Dermis microvascular lymphatic vessel endothelial cell (primary cell): ENCODE measurements at places on chromosomes 11 and 22. TPM values are rescaled to one million over a fixed set of nuclear protein-coding genes. Genes with fewer than 3 reads are reported as not detected.

Gene CHRM1
- not detected in 2 replicates for total RNA-seq

Gene OR10A6
- not detected in 2 replicates for total RNA-seq

Gene SERGEF
- 16.2 and 18.7 TPM in 2 replicates for total RNA-seq

Gene DERL3
- total RNA-seq = 0.76 and 1.2 TPM in 2 replicates

Gene STIM1
- total RNA-seq = 15.7 and 26.6 TPM in 2 replicates

Gene DRD4
- under 0.01 TPM in 1 of 2 replicates, not detected in the other for total RNA-seq

Gene OR52I1
- total RNA-seq = not detected in 2 replicates

Gene CHEK1
- total RNA-seq = 12.6 and 27.0 TPM in 2 replicates

Gene SCGB2A2
- not detected in 2 replicates for total RNA-seq

Gene POU2AF2
- not detected in 2 replicates for total RNA-seq

Gene PGA4
- not detected in 2 replicates for total RNA-seq

Gene PLAAT4
- 2.3 and 7.0 TPM in 2 replicates for total RNA-seq

Gene TTC28
- total RNA-seq = 11.7 and 17.2 TPM in 2 replicates

Gene DNAJB13
- total RNA-seq = 0.13 TPM in 1 of 2 replicates, not detected in the other

Gene HRAS
- 43.7 and 50.6 TPM in 2 replicates for total RNA-seq

Gene LUZP2
- total RNA-seq = not detected in 2 replicates

Gene SHANK3
- 7.8 and 19.7 TPM in 2 replicates for total RNA-seq

Gene UBE4A
- total RNA-seq = 20.2 and 26.0 TPM in 2 replicates

Gene SCGB1D2
- not detected in 2 replicates for total RNA-seq

Gene SLC25A17
- total RNA-seq = 15.7 and 19.2 TPM in 2 replicates

Gene SLC1A2
- total RNA-seq = not detected in 2 replicates

Gene NLRP14
- total RNA-seq = under 0.01 TPM in 2 replicates

Gene MAJIN
- not detected in 2 replicates for total RNA-seq

Gene ARFGAP3
- total RNA-seq = 58.4 and 58.5 TPM in 2 replicates

Gene MYBPC3
- total RNA-seq = not detected in 2 replicates

Gene OR51E2
- not detected in 2 replicates for total RNA-seq

Gene PKDREJ
- total RNA-seq = under 0.01 TPM in 1 of 2 replicates, not detected in the other

Gene BRSK2
- total RNA-seq = 0.38 and 0.39 TPM in 2 replicates
